ENCODE measurements at places on chromosomes 3 and 15.

GRCh38 chr3:121637922-121638321 is 22.8 kb downstream of the HCLS1 start:
- DNase-seq: no peak

DNA sequence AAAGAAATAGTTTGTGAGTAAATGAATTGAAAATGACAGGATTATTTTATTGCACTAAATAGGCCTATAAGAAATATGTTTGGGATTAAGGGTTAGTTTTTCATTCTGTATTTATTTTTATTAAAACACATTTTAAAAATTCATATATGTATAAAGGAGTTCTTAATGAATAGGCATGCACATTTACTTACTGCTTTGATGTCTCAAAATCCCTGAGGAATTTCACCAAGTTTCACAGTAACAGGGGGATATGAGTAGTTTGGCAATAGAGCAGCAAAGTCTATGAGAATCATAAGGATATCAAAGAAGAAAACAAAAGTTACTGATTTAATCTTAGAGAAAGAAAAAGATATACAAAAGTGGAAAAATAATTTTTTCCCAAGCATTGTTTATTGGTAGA is 411.7 kb downstream of the NAALADL2 start:
- no peak for DNase-seq

- DNase-seq: no peak
Measured at GRCh38 chr15:69298697-69299441, at the start of gene PAQR5. Gene PAQR5 (plus strand): TSS chr15:69298912. CDS start chr15:69360081, 61,169 bp downstream.

- no peak for DNase-seq
Measured at GRCh38 chr15:71792521-71792920, 17.8 kb upstream of the NR2E3 start.

GRCh38 chr3:22263042-22263441 is 512.0 kb upstream of the ZNF385D start:
- DNase-seq: no peak

DNA sequence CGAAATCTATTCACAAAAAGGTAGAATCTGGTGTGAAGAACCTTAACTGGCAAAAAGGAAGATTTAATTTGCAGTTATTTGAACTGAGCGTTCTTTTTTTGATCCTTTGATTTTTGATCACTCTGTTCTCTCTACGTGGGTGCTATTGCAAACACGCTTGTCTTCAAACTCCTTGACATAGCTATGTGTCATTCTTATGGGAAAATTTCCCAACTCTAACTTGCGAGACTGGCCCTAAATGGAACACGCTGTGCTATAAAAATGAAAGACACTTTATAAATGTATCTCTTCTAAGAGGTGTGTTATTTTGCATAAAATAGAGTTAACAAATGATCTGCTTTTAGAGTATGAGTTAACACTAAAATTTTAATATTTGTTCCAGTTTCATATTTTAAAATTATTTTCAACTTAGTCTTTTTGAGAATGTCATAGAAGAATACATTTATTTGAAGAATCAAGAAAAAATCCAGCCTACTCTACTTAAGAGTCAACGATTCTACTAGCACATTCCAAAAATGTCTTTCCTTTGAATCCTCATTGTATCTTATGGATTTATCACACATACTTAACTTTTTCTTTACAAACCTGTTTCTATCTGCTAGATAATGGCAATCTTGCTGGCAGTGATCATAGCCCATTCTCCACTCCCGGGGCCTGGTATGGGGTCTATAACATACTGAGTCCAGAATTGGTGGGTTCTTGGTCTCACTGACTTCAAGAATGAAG is 610.0 kb upstream of the TBL1XR1 start:
- no peak for DNase-seq

DNA sequence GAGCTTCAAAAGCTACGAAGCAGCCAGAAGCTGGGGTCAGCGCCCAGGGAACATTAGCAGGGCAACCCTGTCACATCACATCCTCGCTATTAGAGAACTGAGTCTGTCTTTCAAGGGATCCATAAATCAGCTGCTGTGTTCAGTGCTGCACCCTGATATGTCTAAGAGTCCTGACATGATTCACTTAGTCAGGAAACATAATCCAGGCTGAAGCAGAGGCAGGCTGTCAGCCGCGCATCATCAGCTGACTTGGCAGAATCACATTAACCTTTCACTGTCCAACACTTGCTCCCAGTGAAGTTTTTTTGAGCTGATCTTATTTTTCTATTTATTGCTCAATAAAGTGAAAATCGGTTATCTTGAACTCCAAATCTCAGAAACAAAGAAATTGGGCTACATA is 23.5 kb downstream of the MYH15 start:
- peak; percentile 31 for DNase-seq

GRCh38 chr15:58549785-58550074 is 117.9 kb downstream of the LIPC start:
- DNase-seq: no peak

GRCh38 chr15:100723315-100723801 is 121.0 kb downstream of the ASB7 start:
- DNase-seq: no peak

DNA sequence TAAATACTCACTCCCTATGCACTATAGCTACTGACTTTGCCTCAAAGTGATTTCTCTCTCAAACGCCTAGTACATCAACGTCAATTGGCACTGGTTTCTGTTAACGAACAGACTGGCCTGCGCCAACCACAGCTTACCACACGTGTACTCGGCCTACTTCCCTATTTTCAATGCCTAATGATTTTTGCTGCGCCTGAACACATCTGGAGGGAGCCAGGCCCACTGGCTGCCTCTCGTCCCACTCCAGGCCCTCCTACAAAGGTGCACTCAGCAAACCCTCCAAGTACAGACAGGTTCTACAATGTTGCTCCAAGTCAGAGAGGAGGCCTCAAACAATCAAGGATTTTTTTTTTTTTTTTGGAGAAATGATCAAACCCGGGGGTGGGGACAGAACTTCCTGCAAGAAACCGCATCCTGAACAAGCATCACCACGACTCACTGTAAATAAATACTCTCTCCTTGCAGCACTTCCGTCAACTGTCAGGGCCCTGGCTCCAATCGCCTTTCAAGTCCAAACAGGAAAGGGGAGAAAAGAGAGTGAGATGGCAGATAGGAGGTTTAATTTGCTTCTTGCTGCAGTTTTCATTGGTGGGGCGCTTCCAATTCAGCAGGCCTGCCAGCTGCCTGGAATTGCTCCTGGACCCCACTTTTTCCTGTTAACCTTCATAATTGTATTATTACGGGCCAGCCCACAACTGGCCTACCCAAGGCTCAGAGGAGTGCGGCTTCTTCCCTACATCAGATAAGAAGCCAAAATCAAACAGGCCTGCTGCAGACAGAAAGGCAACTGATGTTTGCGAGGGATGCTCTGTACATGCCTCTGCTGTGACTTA is 139.3 kb downstream of the FOXP1 start:
- DNase-seq: no peak

DNA sequence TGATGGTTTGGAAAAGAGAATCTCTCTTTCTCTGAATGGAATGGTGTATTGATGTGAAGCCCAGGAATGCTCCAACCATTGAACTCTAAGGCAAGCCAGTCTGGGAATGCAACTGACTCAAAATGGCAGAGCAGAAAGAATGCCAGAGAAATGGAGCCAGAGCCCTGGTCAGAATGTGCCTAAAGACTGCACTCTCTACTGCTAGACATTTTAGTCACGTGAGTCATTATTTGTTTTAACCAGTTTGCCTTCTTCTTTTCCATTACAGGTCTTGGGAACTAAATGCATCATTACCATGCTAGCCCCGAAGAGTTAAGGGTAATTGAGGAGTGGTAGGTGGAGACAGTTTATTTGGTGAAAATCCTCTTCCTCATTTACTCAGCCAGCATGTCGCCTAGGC is 67.3 kb upstream of the TRIM42 start:
- DNase-seq: no peak

- DNase-seq: no peak
Measured at GRCh38 chr3:23835087-23835486, 29.3 kb downstream of the UBE2E1 start.

GRCh38 chr15:73633991-73634495 is 854 bp upstream of the NPTN start:
- no peak for DNase-seq

- DNase-seq: no peak
Measured at GRCh38 chr15:22939051-22939450, 41.1 kb downstream of the CYFIP1 start.

- DNase-seq: no peak
Measured at GRCh38 chr3:138137861-138138260, 5.7 kb upstream of the A4GNT start.

- DNase-seq: no peak
Measured at GRCh38 chr3:14524311-14524711, 15.8 kb downstream of the GRIP2 start.

GRCh38 chr15:84603630-84604379 is 3.0 kb downstream of the ZSCAN2 start:
- DNase-seq: no peak

- DNase-seq: no peak
Measured at GRCh38 chr15:67957435-67958132, 96.5 kb upstream of the PIAS1 start.

GRCh38 chr3:54593653-54594052 is 334.2 kb downstream of the LRTM1 start:
- DNase-seq: no peak

DNA sequence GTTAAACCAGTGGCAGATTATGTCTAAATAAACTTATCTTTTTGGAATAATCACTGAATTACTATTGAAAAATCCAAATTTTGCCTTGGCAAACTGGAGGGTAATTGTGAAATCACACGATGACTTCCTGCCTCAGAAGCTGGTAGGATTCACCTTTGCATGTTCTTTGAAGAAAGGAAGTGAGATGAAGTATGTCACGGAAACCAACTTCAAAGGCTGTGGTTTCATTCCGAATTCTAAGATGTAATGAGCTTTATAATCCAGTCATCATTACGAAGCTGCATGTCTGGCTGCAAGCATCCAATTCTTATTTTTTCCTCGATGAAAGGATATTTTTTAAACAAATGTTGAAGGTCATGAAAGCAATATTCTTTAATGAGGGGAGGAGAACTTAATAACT is 15.0 kb upstream of the ZBED2 start:
- DNase-seq: no peak

GRCh38 chr15:92538115-92538514 is 117.5 kb downstream of the FAM174B start:
- DNase-seq: no peak

GRCh38 chr3:132084982-132085381 is 50.2 kb upstream of the CPNE4 start:
- DNase-seq: no peak

- DNase-seq: no peak
Measured at GRCh38 chr3:121463745-121464144, 82.0 kb downstream of the POLQ start.

GRCh38 chr15:52172869-52173268 is 18.3 kb downstream of the GNB5 start:
- DNase-seq: no peak

DNA sequence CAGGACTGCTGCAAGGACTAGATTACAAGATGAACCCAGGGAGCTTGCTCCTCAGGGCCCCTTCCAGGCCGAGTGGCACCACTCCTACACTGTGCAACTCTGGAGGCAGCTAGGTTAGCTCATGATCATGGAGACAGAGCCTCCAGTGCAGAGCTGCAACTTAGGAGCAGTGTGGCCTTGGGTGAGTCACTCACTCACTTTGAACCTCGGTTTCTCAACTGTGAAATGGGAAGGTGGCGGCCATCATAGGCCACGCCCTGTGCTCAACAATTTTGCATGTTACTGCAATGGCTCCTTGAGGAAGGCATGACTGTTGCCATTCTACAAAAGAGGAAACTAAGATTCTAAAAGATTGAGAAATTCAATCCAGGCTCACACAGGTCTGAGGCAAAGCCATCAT is 11.2 kb upstream of the CXCR6 start:
- no peak for DNase-seq

DNA sequence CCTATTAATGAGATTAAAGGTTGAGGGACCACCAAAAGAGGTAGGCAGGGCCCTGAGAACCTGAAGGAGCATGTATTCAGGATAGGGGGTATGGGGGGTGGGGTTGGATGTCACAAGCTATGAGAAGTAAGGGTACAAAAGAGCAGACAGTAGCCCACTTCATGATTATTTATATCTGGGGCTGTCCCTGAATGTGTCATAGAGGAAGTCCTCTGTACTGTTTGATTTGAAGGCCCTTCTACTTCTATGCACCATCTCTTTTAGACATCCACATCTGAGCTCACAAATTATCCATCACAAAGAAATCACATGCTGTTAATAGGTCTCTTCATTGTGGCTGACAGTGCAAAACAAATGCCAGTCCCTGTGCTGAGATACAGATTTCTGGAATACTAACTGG is 68.6 kb downstream of the FHIT start:
- DNase-seq: no peak

DNA sequence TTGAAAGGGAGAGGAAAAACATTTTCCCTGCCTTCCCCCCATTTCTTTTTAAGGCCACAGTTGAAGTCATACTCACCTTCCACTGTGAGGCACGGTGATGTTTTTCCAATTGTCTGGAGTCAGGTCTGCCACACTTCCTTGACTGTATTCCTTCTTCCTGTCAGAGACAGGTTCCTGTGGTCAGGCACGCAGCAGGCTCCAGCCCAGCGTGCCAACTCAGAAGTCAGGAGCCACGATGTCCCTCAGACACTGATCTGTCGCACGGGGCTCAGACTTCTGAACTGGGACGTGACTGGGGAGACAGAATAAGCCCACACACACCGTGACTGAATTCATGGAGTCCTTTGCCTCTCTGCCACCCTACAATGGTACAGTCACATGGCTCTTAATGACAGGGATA is 41.2 kb upstream of the ADAMTS9 start:
- no peak for DNase-seq

DNA sequence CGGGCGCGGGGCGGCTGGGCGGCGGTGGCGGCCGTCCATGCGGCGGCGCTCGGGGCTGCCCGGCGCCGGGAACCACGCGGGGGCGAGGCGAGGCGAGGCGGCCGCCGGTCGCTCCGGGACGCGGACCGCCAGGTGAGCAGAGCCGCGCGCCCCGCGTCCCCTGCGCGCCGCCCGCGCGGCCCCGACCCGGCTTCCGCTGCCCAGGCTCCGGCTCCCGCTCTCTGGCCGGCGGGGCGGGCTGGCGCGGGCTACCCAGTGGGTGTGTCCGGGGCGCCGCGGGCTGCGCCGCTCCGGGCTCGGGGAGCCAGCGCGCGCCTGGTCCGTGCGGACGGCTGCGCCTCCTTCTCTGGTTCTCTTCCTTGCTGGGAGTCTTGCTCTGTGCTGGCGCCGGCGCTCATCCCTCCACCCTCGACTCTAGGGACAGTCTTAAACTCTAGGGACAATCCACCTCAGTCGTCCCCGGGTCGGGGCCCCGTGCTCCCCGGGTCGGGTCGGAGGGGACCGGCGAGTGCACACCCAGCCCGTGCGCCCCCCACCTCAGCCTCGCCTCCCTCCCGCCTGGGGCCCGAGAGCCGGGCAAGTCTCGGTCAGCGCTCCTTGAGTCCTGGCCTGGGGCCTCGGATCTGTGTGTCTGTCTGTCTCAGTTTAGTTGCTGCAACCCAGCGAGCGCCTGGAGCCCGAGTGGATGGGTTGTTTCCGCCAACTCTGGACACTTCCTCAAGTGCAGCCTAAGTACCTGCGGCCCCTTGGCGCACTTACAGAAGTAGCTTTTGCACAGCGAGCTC is 488 bp downstream of the THSD4 start:
- DNase-seq: no peak

GRCh38 chr15:57340682-57341259 is 35.5 kb upstream of the CGNL1 start:
- DNase-seq: no peak

- no peak for DNase-seq
Measured at GRCh38 chr15:101406526-101407195, 82.8 kb downstream of the PCSK6 start.

Measured in DMS 273 treated with DMSO at 0.1 percent for 48 hours (cell line).